ENCODE measurements at places on chromosomes 16 and 17.

- no peak for DNase-seq
Measured at GRCh38 chr17:31595076-31595475, 203.6 kb downstream of the RAB11FIP4 start.

DNA sequence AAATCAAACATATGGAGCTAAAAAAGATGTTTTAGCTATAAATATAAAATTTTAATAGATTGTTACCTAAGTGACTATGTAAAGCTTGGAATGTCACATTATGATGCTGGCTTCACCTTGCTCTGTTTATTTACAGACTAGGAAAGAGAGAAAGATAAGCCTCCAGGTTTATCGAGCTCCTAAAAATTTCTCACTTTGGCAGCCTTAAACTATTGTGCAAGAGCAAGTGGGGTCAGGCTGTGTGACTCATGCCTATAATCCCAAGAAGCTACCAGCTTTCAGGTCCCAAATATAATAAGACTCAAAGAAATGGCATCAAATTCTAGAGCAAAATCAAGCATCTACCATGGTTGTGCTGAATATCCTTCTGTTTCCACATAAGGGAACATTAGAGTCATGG lies 34.3 kb upstream of the PRSS54 start:
- no peak for DNase-seq

GRCh38 chr17:33013596-33014375 lies 22.1 kb downstream of the SPACA3 start:
- DNase-seq: no peak

DNA sequence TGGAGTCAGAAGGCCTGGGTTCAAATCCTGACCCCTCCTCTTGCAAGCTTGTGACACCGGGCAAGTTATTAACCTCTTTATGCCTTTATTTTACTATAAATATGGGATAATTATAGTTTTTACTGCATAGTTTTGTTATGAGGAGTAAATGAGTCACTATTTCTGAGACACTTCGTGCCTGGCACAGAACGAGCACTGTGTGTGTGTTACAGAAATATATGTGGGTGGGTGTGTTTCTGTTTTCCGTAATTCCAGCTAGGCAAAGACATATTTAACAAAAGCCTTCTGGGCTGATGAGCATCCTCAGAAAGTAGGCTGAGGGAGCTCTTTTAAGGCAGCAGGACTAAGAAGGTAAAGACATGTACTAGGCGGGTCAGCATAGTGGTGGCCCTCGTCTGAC lies 417.9 kb downstream of the MAF start:
- DNase-seq: no peak

- DNase-seq: no peak
Measured at GRCh38 chr16:7382521-7382920, 49.9 kb downstream of the RBFOX1 start.

DNA sequence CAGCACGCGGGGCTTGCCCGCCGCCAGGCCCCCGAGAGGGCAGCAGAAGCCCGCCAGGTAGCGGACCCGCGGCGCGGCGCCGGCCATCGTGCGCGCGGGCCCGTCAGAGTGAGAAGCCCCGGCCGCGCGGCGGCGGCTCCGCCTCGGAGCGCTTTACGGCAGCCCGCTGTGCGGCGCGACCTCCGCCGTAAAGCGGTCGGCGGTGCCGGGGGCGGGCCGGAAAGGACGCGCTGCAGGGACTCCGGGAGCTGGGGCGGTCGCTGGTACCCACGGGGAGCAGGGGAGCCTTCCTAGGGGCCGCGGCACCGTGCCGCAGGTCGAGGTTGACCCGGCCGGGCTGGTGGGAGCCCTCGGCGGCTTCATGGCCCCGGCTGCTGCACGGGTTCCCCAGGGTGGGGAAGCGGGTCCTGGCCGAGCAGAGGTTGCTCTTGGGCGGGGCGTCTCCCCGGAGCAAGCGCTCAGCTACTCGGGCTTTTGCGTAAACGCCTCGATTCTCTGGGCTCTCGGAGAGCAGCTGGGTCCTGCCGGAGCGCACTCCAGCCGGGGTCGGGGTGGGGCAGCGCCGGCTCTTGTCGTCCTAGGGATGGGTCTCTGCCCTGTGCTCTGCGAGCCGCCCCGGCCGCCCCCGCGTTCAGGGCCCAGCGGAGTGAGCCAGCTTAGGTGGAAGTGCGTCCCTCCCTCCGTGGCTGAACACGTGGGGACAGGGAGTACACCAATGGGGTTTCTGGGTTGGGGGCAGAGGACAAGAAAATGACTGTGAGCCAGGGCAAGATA lies at the start of gene FAAP100:
FAAP100 (minus strand) TSS at position 110 of the 774 bp plus-strand sequence; CDS start at position 87, 23 bp downstream.
- DNase-seq: peak; percentile 77

GRCh38 chr17:38673707-38674013 lies 1.1 kb downstream of the EPOP start:
- no peak for DNase-seq

DNA sequence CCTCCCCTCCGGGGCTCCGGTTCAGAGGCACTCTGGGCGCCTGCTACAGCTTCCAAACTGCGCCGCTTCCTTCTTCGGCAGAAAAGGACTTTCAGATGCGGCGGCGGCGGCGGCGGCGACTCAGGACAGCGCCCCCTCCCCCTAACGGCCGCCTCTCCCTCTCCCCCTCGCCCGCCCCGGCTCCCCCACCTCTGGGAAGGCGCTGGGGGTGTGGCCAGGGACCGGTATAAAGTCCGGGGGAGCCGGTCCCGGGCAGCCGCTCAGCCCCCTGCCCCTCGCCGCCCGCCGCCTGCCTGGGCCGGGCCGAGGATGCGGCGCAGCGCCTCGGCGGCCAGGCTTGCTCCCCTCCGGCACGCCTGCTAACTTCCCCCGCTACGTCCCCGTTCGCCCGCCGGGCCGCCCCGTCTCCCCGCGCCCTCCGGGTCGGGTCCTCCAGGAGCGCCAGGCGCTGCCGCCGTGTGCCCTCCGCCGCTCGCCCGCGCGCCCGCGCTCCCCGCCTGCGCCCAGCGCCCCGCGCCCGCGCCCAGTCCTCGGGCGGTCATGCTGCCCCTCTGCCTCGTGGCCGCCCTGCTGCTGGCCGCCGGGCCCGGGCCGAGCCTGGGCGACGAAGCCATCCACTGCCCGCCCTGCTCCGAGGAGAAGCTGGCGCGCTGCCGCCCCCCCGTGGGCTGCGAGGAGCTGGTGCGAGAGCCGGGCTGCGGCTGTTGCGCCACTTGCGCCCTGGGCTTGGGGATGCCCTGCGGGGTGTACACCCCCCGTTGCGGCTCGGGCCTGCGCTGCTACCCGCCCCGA lies at the start of gene IGFBP4:
IGFBP4 (plus strand) TSS at position 255 of the 792 bp plus-strand sequence; CDS start at position 541, 286 bp downstream.
- no peak for DNase-seq
